ENCODE measurements at places on chromosomes 7 and 10. TPM values are rescaled to one million over a fixed set of nuclear protein-coding genes. Genes with fewer than 3 reads are reported as not detected.

ZPBP gene
- total RNA-seq, result 0.47 TPM

GBX1 gene
- not detected for total RNA-seq

CLCN1 gene
- total RNA-seq, result under 0.01 TPM

LLCFC1 gene
- not detected for total RNA-seq

TMEM196 gene
- 10.1 TPM for total RNA-seq

ACTL6B gene
- 109 TPM for total RNA-seq

MMP21 gene
- total RNA-seq, result not detected

- DNase-seq, result no peak
Measured at GRCh38 chr10:132971448-132972148, 29.2 kb upstream of the CFAP46 start.

DNA sequence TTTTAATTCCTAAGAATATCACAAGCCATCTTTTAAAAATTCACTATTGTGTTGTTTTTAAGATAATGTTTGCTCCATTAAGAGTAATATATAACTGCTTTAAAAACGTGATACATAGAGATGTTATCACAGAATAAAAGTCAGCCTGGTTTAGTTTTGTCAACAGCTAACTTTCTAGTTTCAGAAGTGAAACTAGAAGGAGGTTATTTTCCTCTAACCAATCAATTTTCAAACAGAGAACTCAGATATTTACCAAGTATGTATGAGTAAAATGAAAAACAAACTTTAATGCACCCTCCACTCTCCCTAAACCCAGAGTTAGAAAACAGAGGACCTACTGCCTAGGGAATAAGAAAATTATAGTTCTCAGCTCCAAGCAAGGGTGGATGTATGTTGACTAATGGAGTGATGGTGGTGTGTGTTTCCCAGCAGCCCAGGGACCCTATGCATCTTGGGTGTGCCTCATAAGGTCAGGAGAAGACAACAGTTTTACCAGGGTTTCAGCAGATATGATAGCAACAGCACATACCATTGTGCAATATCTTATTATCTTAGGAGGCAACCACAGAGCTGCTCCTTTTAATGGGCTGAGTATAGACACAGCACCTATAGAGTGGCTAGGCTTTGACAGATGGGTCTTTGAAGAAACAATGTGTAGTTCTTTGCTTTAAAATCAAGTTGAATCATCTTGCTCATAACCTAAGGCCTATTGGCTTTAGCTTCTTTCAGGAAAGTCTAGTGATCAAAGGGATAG is 58.4 kb downstream of the PTPRZ1 start:
- no peak for DNase-seq

- DNase-seq, result no peak
Measured at GRCh38 chr7:82331234-82331633, 112.3 kb downstream of the CACNA2D1 start.

DNA sequence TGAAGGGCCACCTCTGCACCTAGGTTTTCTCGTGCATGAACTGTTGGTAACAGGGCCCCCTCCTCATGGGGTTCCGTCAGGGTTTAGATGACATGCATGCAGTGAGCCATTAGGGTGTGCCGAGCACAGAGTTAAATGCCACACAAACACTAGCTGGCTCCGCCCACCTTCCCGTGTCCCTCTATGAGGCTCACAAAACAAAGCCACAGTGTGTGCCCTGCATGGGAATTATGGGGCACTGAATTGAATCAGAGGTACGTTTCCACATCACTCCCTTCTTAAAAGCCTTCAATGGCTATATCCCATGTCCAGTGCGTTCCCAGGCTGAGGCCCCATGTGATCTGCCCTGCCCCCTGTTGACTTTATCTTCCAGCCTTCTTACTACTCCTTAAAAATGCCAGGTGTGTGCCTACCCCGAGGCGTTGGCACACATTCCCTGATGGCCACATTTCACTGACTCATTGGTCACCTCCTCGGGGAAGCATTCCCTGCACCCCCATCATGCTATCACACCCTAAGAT is 35.7 kb downstream of the GSDME start:
- no peak for DNase-seq

DNA sequence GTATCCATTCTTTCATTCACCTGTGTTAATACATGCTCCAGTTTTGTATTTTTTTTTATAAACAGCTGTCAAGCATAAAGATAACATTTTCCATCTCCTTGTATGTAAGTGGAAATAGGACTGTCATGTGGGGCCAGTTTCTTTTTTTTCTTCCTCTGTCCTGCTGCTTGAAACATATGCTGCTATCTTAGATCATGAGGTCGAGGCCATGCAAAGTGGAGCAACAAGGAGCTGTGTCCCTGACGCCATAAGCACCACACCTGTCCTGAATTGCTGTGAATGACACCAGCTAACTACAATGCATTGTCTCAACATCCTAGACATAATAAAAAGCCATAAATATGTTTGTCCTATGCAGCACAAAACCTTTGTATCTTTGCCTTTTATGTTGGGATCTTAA is 37.7 kb upstream of the SLC26A4 start:
- DNase-seq, result no peak

DNA sequence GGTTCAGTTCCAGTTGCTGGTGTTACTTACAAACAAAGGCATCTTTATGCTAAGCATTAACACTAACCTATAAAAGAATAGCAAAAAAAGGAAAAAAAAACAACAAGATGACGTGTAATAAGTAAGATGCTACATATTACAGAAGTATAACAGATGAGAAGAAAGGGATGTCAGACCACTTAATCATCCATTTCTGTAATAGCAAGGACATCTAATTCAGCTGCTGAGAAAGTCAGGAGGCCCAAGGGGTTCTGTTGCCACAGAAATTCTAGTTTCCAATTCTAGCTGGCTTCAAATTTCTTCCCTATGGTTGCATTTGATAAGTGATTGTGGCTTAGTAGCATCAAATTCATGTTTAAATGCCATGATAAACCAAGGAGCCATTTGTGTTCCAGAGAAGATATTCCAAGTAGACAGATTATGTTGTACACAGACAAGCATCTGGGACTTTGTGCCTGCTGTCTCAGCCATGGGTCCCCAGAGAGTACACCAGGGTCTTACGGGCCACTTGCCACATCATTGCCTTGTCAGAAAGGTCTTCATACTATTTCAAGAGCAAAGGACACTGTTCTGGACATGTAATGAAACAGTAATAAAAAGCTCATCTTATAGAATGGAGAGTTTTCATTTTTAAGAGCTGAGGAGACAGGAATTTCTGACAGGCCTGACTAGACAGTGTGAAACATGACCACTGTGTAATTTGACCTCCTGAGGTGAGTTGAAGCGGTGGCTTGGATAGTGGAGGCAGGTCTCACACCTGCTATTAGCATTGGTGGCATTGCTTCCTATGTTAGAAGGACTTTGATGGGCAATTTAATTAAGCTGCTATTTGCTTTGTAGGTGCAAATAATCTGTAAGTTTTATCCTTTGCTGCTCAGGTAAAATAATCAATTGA is 4.2 kb upstream of the ASB4 start:
- DNase-seq, result no peak

DNA sequence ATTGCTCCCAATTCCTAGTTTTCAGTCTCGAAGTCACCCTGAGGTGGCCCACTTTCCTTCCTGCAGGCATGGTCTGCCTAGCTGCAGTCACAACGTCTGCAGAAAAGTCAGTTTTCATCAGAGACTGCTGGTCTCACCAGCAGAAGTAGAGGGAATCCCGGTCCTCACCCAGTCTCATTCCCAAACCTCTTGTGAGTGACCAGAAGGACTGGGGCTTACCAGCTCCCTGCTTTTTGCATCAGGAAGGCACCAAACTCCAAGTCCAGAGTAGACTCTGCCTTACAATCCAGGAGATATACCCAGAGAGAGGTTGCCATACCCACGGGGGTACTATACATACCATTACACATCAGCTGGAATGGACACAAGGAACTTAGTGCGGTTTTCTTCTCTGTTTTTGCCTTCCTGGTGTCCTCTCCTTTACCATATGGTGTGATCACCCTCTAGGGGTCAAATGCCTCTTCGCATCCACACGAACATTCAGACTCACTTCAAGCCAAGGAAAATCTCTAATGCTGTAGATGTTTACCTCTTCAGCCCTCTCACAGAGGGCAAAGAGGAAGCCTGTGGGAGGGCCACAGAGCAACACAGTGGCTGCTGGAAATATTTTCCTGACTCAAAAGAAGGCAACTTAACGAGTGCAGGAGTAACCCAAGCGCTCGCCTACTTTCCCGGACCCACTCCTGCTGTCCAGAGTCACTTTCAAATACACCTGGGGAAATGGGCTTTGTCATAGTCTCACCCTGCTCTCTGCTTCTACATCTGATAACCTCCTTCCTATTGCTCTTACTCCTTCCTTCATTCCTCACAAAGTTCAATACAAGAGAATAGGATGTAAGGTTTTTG is 220.9 kb downstream of the C7orf25 start:
- DNase-seq, result no peak

DNA sequence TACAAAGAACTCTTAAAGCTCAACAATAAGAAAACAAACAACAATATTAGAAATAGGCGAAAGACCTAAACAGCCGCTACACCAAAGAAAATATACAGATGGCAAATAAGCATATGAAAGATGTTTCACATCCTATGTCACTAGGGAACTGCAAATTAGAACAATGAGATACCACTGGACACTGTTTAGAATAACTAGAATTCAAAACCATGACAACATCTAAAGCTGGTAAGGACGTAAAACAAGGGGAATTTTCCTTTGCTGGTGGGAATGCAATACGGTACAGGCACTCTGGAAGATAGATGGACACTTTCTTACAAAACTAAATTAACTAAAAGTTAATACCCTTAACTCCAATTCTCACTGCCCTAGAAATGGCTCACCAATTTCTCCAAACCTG is 44.5 kb downstream of the THSD7A start:
- no peak for DNase-seq

All from occipital lobe (tissue), 3 donors.